ENCODE measurements at places on chromosomes 7 and 10.

DNA sequence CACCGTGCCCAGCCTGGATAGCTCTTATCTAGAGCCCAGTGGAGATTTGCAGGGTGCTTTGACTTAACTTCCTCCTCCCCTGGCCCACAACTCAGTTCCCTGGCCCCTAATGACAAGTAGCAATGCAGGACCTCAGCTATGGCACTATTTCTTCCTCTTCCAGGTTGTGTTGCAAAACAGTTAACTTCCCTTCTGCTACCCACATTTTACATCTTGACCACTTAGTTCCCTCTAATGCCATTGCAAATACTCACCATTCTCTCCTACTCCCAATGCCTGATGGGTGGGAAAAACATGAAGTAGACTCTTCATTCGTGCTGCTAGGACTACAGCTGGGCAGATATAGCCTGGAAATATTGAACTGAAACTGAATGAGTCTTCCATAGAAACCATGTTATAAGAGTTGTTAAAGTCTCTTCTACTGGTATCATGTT lies 39.1 kb upstream of the FGL2 start:
- no peak for DNase-seq

GRCh38 chr7:79286181-79286580 lies 167.3 kb downstream of the MAGI2 start:
- no peak for DNase-seq

DNA sequence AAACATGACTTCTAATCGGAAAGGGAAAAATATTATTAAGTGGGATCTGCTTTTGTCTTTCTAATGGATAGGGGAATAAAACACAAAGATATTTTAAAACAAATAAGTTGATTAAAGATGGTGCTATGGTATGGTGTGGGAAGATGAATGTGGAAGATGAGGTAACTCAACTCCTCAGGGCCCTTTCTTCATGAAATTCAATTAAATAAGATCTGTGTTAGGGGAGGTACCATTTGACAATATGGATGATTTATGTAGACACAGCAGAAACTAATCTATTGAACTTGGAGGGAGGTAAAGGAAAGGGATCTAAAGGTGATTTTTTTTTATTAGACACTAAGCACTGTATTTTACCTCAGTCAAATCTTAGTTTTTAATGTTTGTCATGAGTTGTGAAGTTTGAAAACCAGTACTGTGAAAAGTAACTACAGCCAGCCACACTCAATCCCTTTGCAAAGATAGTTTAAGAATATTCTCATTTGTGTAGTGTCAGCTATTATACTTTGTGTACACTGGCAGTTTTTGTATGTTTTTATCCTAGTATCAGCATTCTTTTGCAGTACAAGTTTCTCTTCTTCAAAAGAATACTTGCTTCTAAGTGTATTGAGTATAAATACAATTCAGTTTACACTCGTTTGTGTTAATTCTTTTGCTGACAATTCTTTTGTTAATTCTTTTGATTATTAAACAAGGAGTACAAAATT lies 151.3 kb downstream of the PHF14 start:
- no peak for DNase-seq

DNA sequence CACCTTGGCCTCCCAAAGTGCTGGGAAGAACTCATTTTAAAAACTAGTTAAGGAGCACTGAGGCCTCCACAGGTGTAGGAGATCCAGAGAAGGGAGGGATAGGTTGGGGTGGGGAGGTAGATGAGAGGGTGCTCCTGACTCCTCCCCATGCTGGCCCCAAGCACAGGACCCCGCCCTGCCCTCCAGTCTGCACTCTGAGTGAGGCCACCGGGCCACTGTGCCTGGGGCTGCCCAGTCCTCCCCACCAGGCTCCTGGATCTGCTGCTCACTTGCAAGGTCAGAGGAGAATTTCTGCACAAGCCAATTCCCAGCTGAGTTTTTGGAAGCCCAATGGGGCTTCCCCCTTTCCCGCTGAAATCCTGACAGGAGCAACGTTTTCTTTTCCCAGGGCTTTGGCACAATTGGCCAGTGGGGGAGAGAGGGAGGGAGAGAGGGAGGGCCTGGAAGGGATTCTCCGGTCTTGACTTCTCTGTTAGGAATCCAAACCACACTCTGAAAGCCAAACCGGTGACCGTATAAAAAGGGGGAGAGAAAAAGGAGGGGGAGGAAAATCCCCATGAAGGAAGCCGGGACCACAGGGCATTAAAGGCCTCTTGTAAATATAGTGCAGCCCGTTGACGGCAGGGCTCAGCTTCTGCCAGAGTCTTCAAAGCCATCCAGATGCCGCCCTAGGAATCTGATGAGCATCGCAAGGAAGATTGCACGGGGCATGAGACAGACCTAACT lies 116.2 kb downstream of the SH3PXD2A start:
- peak; percentile 98 for DNase-seq

DNA sequence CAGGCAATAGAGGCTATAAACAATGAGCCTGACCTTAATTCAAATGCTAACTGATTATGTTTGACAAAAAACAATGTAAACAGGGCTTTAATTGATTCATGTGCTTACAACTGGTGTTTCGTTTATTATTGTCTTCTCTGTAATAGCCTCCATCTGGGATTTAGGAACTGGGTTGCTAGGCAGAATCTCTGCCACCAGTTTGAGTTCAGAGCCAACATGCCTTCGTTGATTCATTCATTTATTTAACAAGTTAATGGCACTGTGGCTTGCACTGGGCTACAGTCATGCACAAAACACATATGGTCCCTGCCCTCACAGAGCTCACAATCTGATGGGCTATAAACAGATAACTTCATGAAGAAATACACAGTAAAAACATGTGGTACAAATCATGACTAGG lies 19.6 kb upstream of the CDHR3 start:
- DNase-seq, result no peak

- DNase-seq, result peak; percentile 91
Observed at GRCh38 chr10:99395750-99396445, 34.5 kb downstream of the GOT1 start.

GRCh38 chr10:91761721-91762120 lies 36.5 kb upstream of the TNKS2 start:
- no peak for DNase-seq

- no peak for DNase-seq
Observed at GRCh38 chr10:44203535-44203934, 181.4 kb downstream of the CXCL12 start.

GRCh38 chr10:7956508-7956907 lies 98.0 kb upstream of the GATA3 start:
- DNase-seq, result peak; percentile 86

GRCh38 chr10:131819241-131820072 lies 81.4 kb upstream of the PPP2R2D start:
- DNase-seq, result no peak

- DNase-seq, result no peak
Observed at GRCh38 chr7:9242636-9243035, 809.2 kb downstream of the NXPH1 start.

DNA sequence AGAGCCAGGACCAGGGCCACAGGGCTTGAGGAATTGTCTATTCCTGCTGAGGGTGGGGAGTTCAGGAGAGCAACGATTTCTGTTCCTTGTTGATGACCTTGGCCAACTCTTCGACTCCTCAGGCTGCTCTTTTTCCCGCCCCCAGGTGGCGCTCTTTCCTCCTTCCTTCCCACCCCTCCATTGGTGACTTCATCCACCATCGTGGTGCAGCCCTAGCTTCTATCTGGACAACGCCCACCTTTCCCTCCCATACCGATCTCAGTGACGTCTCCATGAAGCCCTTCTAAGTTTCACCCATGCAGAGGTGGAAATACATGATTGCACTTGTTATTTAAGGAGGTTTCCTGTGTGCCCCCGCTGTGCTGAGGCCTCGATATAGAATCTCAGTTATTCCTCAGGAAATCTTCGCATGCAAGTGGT lies 22.1 kb upstream of the CARD11 start:
- no peak for DNase-seq
